Brain pericyte (primary cell): ENCODE measurements at places on chromosomes 2 and 18.
A peak's percentile ranks its signal among the peaks of the same experiment; 100 is the strongest.

DNA sequence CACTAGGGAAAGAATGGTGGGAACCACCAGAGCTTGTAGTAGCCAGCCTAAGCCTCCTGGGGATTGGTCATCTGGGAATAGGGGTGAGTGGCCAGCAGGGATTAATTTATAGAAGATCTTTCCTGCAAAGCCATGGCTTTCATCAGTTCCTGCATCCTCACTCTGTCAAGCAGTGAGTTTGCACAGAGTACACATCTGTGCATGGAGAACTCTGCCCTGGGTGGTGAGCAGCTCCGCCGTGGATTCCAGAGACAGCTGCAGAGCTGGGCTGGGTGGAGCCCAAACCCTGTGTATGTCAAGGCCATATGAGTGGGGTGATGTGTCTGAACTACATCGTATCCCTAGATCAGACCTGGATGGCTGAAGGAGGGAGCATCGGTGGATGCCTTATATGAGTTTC lies 182.2 kb downstream of the GLI2 start:
- DNase-seq: no peak

- peak; percentile 83 for DNase-seq
These were observed 37.1 kb downstream of the BCL11A start for GRCh38 chr2:60516383-60516811.

DNA sequence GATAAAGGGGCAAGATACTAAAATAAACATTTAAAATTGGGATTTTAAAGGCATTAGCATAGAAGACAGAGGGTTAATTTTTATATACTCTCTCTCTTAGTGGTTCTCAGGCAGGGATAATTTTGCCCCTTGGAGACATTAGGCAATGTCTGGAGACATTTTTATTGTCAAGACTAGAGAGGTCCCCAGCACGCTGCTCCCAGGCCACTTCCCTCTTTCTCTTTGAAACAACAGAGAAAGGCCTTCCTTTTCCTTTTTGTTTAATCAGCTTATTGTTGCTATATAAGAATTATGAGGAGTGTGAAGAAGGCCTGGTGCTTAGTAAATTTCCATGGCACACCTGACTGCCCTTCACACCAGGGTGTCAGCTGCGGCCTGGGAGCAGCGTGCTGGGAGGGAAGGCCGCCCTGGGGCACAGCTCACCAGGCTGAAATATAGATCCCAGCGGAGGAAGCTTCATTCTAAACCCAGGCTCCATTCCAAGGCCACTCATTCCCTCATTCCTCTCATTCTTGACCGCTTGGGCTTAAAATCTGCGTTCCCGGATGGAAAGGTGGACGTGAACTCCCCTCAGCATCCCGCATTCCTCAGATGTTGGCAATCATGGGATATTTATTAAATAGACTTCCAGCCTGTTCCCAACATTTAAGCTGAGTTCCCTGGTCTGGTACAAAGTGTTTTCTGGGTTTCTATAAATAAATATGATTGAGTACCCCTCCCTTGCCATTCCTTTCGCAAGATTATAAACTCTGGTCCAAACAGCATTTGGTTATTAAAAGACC lies 22.5 kb downstream of the SLC14A2 start:
- no peak for DNase-seq

DNA sequence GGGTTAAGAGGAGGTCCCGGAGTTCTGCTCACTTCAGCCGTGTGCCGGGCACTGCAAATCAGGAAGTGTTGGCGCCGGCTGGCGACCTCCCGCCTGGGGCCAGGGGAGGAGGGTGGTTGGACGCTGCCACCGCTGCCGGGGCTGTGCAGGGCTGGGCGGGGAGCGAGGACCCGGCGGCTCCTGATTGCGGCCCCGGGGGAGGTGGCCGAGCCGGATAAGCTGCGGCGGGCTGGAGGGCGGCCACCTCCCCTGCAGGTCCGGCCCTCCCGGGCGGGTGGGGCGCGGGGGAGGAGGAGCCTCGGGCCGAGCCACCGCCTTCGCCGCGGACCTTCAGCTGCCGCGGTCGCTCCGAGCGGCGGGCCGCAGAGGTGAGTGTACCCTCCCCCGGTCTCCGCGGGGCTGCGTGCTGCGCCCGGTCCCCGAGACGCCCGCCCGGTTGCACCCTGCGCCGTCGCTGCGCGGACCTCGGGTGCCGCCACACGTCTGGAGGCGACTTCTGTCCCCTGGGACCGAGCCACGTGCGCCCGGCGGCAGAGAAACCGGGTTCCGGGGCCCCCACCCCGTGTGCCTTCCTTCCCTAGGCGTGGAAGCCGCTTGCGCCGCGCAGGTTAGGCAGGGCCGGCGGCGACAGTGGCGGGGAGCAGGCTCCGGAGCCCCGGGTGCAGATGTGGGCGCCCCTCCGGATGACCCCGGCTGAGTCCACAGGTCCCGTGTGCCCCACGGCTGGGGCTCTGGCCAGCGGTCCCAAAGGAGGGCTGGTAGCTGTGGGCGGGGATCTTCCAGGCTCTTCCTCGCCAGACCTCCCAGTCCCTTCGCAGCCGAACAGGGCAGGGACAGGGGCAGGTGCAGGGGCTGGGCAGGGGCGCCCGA lies at the start of gene STEAP3:
TSS of gene STEAP3 (plus strand) at position 314 of the 870 bp plus-strand sequence. CDS start 7,179 bp downstream, outside the sequence.
- DNase-seq: no peak

- no peak for DNase-seq
These were observed 25.4 kb downstream of the NPAS2 start for GRCh38 chr2:100845141-100845991.

- DNase-seq: no peak
These were observed 151.1 kb downstream of the ZNF407 start for GRCh38 chr18:74748809-74749208.

GRCh38 chr18:55234366-55235093 lies 275.3 kb upstream of the CCDC68 start:
- peak; percentile 46 for DNase-seq

DNA sequence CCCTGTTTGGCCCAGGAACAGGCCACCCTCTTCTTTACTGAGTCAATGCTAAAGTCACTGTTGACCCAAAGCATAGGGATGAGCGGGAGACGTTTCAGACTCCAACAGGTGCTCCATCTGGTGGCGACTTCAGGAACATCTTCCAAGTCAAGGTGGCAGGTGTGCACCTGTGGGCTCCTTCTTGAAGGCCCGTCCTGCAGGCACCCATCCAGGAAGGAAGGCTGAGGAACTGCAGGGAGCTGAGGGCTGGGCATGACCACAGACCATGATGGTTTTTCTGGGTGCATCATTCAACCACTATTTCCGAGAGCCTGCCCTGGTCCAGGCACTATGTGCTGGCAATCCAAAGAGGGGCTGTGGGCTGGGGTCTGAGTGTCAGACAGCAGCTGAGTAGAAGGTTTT lies 142.8 kb downstream of the NDUFA10 start:
- no peak for DNase-seq

DNA sequence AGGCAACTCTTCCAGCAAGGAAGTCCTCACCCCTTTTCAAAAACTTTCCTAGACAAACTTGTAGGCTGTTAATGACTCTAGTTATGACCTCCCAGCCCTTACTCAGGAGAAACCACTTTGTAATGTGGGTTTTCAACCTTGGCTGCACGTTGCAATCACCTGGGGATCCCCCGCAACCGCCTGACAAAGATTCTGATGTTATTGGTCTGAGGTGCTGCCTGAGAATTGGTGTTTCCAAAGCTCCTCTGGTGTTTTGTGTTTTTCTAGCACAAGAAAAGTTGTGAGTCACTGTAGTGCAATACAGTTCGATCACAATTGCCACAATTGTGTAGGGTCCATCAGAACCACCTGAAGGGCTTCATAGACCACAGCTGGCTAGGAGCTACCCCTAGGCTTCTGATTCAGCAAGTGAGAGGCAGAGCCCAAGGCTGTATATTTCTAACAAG lies 121.6 kb downstream of the SP100 start:
- no peak for DNase-seq

- no peak for DNase-seq
These were observed 72.1 kb upstream of the RGPD5 start for GRCh38 chr2:109722026-109722425.

GRCh38 chr2:124778076-124778475 lies 753.0 kb downstream of the CNTNAP5 start:
- no peak for DNase-seq

DNA sequence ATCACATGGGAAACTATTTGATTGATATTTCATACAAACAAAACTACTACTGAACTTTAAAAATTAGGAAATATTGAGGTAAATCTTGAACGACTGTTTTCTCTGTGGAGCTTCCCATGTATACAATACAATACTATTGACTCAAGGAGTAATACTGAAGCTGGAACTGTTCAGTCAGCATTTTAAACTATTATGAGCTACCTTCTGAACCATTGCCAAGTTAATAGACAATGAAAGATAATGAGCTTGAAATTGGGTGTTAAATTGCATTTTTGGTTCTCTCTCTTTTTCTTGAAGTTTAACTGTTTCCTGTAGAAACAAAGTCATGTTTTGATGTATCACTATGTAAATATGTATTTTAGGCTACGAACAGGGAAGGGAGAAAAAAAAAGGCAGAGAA lies 569.2 kb downstream of the ZEB2 start:
- DNase-seq: no peak

DNA sequence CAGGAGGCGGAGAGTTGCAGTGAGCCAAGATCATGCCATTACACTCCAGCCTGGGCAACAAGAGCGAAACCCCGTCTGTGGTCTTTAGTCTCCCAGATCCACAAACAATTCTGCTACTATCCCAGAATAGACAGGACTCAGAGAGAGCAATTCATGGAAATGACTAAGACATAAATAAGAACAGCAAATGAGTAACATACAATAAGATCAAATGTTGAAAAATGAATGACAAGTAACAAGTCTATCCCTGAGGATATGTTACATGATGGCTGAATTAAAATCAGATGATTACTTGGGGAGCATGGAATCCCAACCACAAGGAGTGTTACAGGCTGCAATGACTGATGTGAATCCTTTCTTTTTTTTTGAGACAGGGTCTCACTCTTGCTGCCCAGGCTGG lies 10.3 kb downstream of the ARL5A start:
- no peak for DNase-seq

DNA sequence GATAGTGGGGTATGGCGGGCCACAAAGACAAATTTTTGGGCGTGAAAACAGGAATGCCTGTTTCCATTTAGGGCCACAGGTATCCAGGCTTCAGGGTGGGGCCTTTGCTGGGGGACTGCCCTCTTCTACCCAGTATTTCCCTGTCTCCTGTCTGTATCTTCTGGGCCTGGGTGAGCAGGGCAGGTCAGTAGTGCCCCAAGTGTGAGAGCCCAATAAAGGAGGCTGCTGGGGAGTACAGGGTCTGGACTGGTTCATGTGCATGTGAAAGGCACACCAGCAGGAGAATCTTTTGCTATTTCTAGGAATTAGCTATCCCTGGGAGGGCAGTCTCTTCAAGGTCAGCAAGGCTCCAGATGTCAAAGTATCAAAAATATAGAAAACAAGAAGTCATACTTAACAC lies 71.5 kb downstream of the MEX3C start:
- DNase-seq: no peak

DNA sequence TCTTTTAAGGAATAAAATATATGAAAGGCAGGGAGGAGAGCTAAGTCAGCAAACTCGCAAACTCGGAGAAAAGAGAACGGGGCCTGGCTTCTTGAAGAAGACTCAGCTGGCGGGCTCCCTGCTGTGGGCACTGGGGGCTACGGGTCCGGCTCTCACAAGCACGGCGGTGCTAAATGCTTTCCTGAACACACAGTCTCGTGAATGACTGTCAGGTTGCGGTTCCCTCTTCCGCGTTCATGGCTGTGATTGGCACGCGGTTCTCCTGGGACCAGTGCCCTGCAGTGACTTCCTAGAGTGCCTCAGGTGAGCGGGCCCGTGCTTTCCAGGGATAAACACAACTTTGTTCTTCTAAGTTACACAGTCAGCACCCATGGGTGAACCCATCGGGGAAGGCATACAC lies 208.4 kb downstream of the HDAC4 start:
- DNase-seq: no peak

DNA sequence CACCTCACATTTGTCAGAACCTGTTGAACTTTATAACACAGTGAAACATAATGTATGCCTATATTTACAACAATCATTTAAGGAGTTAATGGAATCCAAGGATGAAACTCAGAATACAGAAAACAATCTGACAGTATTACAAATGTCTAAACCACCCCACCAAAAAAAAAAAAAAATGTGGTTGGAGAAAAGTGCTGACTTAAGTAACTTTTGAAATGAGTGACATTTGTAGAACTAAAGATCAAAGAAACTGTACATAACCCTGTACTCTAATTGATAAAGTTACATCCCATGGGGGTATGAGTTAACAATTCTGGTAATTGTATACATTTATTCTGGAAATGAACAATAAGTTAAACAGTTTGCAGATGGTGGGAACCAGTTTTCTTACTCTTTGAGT lies 372.1 kb upstream of the TMEFF2 start:
- DNase-seq: no peak

DNA sequence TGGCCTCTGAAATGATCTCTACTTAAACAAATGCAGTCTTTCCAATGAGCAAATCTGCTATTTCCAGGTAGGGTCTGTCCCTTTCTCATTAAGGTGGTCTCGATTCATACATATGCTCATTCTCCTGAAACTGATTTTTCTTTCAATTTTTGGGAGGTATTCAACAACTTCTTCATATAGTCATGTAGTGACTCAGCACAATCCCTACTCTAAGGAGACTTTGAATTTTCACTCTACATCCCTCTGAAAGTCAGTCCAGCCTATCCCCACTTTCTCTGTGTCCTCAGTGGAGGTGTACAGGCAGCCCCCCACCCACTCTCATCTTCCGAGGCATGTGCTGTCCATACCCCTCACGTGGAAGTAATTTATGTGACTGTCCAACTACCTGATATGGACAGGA lies 99.9 kb upstream of the ACAA2 start:
- DNase-seq: no peak

DNA sequence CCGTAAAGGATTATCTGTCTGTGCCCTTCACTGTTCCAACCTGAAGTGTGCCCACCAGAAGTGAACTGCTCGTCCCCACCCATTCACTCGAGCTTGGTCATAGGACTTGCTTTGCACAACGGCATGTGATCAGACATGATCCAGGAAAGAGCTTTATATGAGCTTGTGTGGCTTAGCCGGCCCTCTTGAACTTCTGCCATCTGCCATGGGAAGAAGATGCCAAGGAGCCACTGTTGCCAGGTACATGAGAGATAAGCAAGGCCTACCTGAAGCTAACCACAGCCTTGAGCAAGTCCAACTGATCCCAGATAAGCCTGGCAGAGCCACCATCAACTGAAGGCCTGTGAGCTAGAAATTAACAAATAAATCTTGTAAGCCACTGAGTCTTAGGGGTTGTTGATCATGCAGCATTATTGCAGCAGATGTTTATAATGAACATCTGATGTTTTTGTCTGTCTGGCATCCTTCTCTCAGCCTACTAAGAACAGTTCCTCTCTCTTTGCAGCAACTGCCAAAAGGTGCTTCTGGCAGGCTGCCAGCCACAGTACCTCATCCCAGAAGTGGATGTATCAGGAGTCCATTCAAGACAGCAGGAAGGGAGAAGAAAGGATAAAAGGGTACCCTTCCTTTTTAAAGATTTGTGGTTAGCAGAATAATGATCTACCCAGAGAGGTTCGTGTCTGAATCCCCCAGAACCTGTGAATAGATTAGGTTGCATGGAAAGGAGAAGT lies 16.8 kb downstream of the DBI start:
- DNase-seq: no peak

GRCh38 chr2:190722061-190722759 lies 73.3 kb downstream of the NAB1 start:
- DNase-seq: no peak

GRCh38 chr2:48444404-48444803 lies 85.5 kb upstream of the STON1 start:
- no peak for DNase-seq

- no peak for DNase-seq
These were observed 327.1 kb downstream of the GALNT13 start for GRCh38 chr2:154198866-154199265.

- DNase-seq: no peak
These were observed 413.6 kb downstream of the PTH2R start for GRCh38 chr2:208820014-208820688.

GRCh38 chr2:180955101-180955500 lies 25.3 kb upstream of the UBE2E3 start:
- no peak for DNase-seq
